ENCODE measurements at places on chromosomes 6 and 20.
A peak's percentile ranks its signal among the peaks of the same experiment; 100 is the strongest.

- H3K27ac ChIP-seq = no peak overlapping the region
- no peak overlapping the region for H3K4me3 ChIP-seq
- no peaks in the 10 kb centered on the region for H3K36me3 ChIP-seq
- H3K4me1 ChIP-seq = peaks cover 9% of the 10 kb centered on the region
- no peaks in the 10 kb centered on the region for H3K27me3 ChIP-seq
Measured at GRCh38 chr6:121616406-121616805, 181.0 kb downstream of the GJA1 start.

- H3K27ac ChIP-seq = no peak overlapping the region
- no peaks in the 10 kb centered on the region for H3K4me1 ChIP-seq
- H3K36me3 ChIP-seq = no peaks in the 10 kb centered on the region
- DNase-seq = no peak
- H3K4me3 ChIP-seq = no peak overlapping the region
Measured at GRCh38 chr6:46828939-46829338, 35.8 kb downstream of the MEP1A start.

- H3K36me3 ChIP-seq = peaks cover 3% of the 10 kb centered on the region
- peaks cover 15% of the 10 kb centered on the region for H3K27me3 ChIP-seq
- H3K4me3 ChIP-seq = no peak overlapping the region
- no peak overlapping the region for H3K27ac ChIP-seq
Measured at GRCh38 chr6:20210158-20210557, 2.1 kb downstream of the MBOAT1 start.

DNA sequence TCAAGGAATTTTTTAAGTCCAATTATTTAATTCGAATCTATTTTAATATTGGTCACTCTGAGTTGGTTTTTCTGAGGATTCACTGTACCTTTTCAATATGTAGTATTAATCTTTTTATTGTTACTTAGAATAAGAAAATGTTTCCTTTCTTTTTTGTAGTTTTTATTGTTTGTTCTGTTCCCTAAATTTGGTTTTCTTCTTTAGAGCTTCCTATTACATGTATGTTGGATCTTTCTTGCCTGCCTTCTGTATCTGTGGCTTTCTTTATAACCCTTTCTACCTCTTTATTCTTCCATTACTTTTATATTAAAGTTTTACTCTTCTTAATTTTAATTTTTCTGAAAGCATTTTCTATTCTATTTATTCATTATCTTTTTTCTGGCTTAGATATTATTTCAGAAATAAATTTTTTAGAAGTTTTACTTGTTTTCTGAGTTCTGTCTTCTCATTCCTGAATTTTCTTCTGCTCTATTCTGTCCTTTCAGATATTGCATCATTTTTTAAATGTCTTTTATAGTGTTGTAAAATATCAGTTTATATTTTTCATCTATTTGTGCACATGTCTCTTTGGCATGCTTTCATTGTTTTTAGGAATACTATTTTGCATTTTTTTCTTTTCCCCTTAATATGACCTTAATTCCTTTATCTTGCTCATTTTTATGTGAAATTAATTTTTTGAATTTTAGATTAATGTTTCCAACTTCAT is 33.6 kb upstream of the UST start:
- no peak for DNase-seq
- H3K4me3 ChIP-seq = no peak overlapping the region
- peaks cover 5% of the 10 kb centered on the region for H3K36me3 ChIP-seq
- H3K27ac ChIP-seq = no peak overlapping the region
- no peaks in the 10 kb centered on the region for H3K4me1 ChIP-seq

DNA sequence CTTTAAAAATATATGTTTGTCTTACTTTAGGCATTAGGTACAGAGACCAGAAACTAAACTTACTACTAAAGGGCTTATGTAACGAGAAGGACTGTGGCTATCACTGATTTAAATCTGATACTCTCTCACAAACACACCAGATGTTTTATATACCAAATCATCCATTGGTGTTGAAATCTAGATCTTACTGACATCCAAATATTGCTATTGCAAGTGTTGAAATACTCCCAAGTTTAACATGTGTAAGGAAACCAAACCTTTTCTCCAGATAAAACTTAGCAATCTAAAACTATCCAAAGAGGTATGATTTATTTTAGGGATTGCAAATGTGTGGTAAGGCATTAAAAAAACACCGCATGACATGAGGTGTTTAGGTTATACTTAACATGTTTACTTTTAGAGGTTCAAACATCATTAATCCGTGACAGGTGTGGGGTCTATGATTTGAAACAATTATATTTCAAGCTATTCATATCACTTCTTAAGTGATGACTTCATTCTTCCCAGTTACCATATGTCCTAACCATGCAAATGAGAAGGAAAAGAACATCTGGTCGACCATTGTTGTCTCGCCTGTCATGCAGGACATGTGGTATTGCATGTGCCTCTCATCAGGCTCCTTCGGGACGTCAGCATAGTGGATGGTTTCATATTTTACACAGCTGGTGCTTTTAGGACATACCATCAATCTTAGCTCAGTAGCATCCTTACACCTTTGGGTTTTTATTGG is 168.3 kb upstream of the SPACA1 start:
- peaks cover 12% of the 10 kb centered on the region for H3K36me3 ChIP-seq
- peak overlapping the region; percentile 68 for H3K4me3 ChIP-seq
- peak; percentile 45 for DNase-seq
- peaks cover 5% of the 10 kb centered on the region for H3K27me3 ChIP-seq
- H3K27ac ChIP-seq = peak overlapping the region; percentile 98

DNA sequence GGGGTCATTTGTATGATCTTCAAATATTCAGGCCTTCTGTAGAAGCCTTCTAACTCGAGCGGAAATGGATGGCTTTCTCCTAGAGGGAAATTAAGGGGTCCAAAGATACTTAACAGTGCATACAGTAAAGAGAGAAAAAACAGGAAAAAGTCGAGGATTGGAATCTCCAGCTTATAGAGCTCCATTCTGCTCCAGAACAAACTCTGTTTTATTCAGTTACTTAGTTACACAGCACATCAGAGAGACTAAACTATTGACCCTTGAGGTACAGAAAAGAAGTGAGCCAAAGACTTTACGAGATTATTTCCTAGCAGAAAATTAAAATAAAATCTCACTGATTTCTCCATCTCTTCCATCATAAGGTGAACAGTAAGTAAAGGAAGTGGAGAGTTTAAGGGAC is 43.8 kb upstream of the DSE start:
- no peaks in the 10 kb centered on the region for H3K4me1 ChIP-seq

DNA sequence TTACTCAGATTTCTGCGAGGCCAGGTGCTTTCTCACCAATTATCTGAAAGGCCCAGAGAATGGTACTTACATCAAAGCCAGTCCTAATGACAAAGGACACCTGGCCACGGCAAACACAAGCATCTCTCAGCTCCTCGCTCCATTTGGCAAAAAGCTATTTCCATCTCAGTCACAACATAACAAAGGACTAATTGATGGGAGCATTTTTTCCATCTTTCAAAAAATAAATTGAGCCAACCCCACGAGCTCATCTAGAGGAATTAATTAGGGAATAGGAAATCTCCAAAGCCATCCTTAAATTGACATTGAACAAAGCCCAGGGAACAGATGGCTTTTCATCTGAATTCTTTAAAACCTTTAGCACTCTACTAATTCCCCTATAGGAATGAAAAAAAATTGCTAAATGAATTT is 236.7 kb downstream of the HAO1 start:
- DNase-seq = no peak
- peak overlapping the region; percentile 12 for H3K4me3 ChIP-seq
- H3K36me3 ChIP-seq = no peaks in the 10 kb centered on the region
- no peak overlapping the region for H3K27ac ChIP-seq

DNA sequence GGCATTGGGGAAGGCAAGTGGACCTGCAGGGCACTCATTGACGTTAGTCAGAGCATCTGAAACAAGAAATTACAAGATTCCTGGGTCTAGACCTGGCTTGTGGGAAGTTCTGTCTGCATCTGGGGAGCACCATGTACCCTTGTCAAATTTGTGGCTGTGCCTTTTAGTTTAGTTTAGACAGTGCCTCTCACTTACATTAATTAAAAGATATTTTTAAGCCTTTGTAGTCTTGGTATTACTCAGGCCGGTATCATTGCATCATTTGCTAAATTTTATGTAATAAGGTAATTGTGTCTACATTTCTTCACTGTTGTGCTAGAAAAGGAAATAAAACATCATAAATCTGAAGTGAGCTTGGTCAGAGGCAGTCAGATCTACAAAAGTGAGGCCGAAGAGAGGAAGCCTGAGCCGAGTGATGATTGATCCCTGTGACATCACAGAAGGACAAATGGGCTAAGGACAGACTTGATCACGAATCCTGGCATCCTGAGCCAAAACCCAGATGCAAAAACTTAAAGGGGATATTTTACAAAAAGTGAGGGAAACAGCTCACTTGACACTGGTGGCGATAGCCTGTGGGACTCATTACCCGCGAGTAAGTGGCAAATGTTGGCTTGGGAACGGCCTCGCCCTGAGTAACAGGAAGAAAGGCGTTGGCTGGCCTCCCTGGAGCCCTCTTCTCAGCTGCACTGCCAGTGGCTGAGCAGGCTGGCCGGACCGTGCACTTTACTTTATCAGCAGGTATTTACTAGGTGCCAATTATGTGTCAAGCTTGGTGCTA is 106.5 kb downstream of the TCP11 start:
- no peak overlapping the region for H3K4me3 ChIP-seq
- H3K27ac ChIP-seq = no peak overlapping the region
- H3K36me3 ChIP-seq = peaks cover 5% of the 10 kb centered on the region
- no peaks in the 10 kb centered on the region for H3K27me3 ChIP-seq

- H3K27me3 ChIP-seq = no peaks in the 10 kb centered on the region
- H3K4me3 ChIP-seq = no peak overlapping the region
Measured at GRCh38 chr6:20464847-20465246, 63.2 kb downstream of the E2F3 start.

GRCh38 chr6:94362061-94362864 is 942.9 kb upstream of the EPHA7 start:
- no peaks in the 10 kb centered on the region for H3K4me1 ChIP-seq
- no peaks in the 10 kb centered on the region for H3K36me3 ChIP-seq
- H3K27me3 ChIP-seq = no peaks in the 10 kb centered on the region
- no peak for DNase-seq
- no peak overlapping the region for H3K27ac ChIP-seq

GRCh38 chr6:21149470-21149869 is 444.1 kb upstream of the SOX4 start:
- H3K4me1 ChIP-seq = peaks cover 12% of the 10 kb centered on the region
- no peak overlapping the region for H3K27ac ChIP-seq
- H3K27me3 ChIP-seq = no peaks in the 10 kb centered on the region
- H3K4me3 ChIP-seq = no peak overlapping the region
- H3K36me3 ChIP-seq = no peaks in the 10 kb centered on the region

DNA sequence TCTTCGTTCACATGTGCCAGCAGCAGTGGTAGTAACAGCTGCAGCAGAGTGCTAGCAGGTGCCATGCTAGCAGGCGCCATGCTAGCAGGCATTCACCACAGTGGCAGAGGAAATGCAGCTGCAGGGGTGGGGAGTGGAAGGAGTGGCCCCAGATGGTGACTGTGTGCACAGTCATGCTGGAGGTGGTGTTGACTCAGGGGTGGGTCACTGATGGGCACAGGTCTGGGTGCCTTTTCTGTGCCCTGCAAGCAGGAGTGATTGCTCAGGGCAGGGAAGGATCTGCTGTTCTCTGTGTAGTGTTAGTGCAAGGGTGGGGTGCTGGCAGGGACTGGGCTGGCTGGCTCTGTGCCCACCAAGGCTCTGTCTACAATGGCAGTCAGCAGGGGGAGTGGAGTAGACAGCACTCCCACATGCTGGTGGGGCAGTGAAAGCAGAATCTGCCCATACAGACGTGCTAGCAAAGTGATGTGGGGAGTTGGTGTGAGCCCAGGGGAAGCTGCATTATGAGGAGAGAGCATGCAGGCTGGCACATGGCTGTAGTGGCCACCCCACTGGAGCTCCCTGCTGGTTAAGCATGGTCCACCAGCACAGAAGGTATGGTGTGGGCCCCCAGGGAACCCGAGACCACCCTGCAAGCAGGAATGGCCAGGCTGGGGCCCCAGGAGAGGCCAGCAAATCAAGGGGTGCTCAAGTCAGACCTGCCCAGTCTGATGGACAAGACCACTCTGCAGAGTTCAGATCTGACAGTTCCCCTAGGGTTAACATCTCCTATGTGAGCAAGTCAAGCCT is 11.4 kb upstream of the TSPYL4 start:
- no peak for DNase-seq
- no peak overlapping the region for H3K27ac ChIP-seq
- no peak overlapping the region for H3K4me3 ChIP-seq
- no peaks in the 10 kb centered on the region for H3K4me1 ChIP-seq
- no peaks in the 10 kb centered on the region for H3K27me3 ChIP-seq

- no peaks in the 10 kb centered on the region for H3K27me3 ChIP-seq
- no peak overlapping the region for H3K4me3 ChIP-seq
- no peak overlapping the region for H3K27ac ChIP-seq
- H3K36me3 ChIP-seq = no peaks in the 10 kb centered on the region
- no peak for DNase-seq
Measured at GRCh38 chr6:63844287-63844686, 208.7 kb downstream of the PHF3 start.

DNA sequence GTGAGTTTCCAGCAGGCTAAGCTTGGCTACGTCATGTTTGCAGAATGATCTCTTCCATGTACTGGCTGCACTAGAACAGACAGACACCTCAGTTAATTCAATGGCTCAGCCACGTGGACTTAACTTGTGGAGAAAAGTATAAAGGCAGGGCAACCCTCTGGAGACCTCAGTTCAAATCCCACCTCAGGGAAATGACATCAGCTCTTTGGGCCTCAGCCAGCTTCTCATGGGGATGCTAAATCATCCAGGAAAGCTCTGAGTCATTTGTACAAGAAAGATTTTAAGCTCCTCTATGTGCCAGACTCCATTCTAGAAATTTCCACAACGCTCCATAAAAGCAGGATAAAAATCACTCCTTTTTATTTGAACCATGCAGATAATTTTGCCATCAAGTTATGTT is 128.5 kb upstream of the SALL4 start:
- no peaks in the 10 kb centered on the region for H3K27me3 ChIP-seq
- H3K4me3 ChIP-seq = peak overlapping the region; percentile 30
- no peaks in the 10 kb centered on the region for H3K36me3 ChIP-seq
- H3K4me1 ChIP-seq = peaks cover 19% of the 10 kb centered on the region

DNA sequence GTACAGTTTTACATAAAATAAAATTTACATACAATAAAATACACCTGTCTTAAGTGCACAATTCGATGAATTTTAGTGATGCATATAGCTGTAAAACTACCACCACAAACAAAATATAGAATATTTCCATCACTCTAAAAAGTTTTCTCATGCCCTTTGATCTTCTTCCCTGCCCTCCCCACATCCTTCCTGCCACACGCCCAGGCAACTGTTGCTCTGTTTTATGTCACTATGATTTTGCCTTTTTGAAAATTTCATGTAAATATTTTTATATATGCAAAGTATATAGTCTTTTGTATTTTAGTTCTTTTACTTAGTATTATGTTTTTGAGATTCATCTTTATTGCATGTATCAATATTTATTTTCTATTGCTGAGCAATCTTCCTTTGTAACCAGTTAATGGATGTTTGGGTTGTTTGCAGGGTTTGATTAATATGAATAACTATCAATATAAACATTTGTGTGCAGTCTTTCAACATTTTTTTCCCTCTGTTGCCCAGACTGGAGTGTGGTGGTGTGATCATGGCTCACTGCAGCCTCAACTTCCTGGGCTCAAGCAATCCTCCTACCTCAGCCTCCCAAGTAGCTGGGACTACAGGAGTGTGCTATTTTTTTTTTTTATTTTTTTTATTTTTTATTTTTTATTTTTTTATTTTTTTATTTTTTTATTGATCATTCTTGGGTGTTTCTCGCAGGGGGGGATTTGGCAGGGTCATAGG is 23.8 kb upstream of the SAMHD1 start:
- H3K4me1 ChIP-seq = no peaks in the 10 kb centered on the region
- H3K27me3 ChIP-seq = no peaks in the 10 kb centered on the region
- H3K27ac ChIP-seq = no peak overlapping the region
- DNase-seq = no peak

Data from glutamatergic neuron (in vitro differentiated cells).